Skin of body (tissue), 3 donors: ENCODE measurements at places on chromosomes 16 and 17.
A peak's percentile ranks its signal among the peaks of the same experiment; 100 is the strongest.

- DNase-seq: no peak
These were observed 142.1 kb downstream of the SEC14L1 start for GRCh38 chr17:77282524-77283515.

DNA sequence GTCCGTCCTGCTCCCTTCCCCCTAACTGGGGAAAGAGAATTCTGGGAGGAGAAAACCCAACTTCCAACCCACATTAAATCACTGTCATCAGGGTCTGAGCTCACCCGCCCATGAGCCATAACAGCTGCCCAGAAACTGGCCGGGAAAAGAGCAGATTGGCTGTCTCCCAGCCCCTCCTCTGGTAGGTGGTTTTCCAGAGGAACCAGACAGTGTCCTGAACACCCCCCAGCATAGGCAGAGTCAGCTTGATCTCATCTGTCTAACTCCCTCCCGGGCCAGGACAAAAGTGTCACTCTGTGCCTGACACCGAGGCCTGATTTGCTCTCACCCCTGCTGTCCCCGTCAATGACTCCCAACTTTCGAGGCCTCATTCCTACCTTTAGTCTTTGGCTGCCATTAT, 197.0 kb downstream of the AXIN2 start:
- no peak for DNase-seq

DNA sequence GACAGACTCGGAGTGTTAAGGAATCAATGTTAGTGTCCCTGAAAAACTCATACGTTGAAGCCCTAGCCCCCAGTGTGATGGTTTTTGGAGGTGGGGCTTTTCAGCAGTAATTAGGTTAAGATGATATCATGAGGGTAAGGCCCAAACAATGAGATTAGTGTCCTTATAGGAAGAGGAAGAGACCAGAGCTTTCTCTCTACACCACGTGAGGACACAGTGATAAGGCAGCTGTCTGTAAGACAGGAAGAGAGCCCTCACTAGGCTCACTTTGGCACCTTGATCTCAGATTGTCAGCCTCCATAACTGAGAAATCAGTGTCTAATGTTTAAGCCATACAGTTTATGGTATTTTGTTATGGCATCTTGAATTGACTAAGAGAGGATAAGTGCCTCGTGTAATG, 403.2 kb downstream of the NPIPA7 start:
- no peak for DNase-seq

- DNase-seq: no peak
These were observed 206.2 kb upstream of the MAF start for GRCh38 chr16:79806757-79807156.

GRCh38 chr17:40321961-40322357, 13.0 kb downstream of the RARA start:
- DNase-seq: no peak

DNA sequence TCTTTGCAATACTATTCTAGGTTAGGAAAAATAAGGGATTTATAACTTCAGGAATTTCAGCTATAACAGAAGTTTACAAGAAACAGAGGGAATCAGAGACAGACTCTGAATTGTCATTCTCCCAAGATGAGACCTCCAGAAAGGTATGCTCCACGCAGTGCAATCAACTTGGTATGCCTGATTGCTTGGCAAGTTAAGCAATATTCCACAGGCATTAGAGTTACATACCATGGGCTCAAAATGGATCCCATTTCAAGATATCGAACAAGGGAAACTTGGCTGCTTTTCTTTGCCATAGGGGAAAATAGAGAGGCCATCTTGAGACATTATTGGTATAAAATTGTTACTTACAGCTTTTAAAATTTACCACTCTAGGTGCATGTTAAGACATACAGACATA, 615.6 kb upstream of the SOX9 start:
- no peak for DNase-seq

DNA sequence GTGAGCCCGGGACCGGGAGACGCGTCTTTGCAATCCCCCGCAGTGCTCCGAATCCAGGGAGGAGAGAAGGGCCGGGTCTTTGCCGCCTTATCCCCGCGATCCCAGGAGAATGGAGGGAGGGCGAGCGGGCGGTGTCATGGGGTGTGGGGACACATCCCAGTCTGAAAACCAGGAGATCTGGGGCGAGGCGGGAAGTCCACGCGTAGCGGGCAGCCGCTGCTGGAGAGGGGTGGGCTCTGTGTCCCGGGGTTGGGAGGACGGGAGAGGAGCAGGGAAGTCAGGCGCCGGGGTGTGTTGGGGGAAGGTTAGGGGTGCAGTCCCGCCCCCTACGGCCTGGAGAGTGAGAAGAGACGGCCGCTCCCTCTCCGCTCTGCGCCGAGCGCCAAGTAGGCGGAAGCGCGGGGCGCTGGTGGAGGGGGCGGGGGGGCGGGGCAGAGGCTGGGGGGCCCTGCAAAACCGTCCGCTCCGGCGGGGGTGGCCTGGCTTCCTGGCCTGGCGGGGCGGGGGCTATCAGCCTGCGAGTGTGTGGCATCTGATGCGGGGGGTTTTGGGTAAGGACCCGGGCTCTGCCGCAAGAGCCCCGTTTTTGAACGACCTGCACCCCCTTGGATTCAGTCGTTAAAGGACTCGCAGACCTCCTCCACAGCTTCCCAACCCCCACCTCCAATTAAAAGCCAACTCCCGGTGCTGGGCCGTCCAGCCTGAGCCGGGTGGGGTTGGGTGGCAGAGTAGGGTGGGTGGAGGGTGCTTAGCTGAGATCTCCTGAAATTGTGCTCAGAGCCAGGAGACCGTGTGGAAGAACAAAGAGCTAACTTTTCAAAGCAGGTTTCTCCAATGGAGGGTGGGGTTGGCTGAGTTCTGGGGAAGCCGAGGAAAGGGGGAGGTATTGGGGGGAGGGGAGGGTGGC, 654 bp downstream of the LASP1 start:
- DNase-seq: peak; percentile 40

- no peak for DNase-seq
These were observed at the start of gene SEC14L1 for GRCh38 chr17:77140878-77141767. SEC14L1 (plus strand) TSS chr17:77140969; CDS start chr17:77143597, 2,628 bp downstream.

GRCh38 chr17:50629902-50630301, 4.8 kb upstream of the ABCC3 start:
- DNase-seq: no peak

GRCh38 chr16:27704252-27704651, 154.3 kb downstream of the KATNIP start:
- DNase-seq: no peak

DNA sequence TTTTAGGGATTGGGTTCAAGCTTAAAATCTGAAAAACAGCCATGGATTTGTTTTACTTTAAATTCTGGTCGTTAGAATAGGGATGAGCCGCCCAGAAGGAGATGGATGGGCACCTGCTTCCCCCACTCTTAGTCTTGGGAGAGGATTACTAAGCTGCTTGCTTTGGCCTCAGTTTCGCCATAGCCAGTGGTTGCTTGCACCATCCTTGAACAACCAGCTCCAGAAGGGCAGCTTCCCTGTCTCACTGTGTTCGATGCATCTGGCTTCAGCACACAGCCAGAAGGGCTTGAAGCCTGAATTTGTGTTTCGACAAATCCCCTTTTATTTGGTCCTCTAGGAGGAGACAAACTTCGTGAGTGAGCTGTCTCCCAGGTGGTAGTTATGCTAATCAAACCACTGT, 7.1 kb downstream of the CYB5D2 start:
- no peak for DNase-seq

DNA sequence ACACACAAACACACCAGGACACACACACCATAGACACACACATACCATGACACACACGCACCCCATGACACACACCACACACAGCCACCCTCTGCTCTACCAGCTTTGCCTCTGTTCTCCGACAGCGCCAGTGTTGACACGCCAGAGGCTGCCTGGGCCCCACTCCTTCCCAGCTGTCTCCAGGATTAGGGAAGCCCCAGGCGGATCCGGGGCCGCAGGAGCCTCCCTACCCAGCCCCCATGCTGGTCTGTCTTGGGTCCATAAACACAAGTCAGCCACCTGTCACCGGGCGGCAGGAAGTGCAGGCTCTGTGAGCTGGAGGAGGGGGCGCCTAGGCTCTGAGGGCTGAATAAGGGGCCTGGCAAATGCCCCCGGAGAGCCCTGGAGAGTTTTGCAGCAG, 10.5 kb downstream of the TBC1D16 start:
- no peak for DNase-seq

DNA sequence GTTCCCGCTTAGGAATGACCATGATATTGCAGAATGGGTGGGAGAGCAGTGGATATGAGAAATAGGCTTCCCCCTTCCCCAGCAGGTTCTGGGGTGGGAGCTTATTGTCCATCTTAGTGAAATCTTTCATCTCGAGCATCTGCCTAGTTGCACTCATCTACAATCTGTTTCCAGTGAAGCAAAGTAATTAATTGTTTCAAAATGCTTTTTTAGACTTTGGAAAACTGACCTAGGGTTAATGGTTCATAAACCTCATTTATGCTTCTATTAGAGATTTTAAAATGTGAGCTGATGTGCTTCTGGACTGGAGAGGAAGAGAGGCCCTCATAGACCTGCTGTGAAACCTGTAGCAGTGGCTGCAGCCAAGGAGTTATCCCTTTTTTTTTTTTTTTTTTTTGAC, 247.7 kb upstream of the XYLT1 start:
- no peak for DNase-seq

- DNase-seq: no peak
These were observed 11.0 kb downstream of the SLC6A4 start for GRCh38 chr17:30224419-30224960.

DNA sequence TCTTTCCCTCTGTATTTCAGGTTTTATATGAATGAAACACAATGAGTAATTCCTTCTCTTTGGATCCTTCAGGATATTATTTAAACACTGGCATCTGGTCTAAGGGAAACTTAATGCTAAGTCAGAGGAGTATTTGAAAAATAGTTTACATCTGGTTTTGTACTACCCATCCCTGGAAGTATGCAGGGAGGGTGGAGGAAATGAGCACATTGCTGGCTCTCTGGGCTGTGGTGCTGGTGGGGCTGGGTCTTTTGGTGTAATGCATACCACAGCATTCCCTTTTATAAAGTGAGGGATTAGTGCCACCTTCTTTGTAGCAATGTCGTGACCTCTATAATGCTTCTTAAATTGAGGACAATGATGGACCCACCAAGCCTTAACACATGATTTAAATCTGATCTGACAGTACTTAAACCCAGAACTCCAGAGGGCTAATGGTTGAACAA, 105.5 kb upstream of the AXIN2 start:
- no peak for DNase-seq

DNA sequence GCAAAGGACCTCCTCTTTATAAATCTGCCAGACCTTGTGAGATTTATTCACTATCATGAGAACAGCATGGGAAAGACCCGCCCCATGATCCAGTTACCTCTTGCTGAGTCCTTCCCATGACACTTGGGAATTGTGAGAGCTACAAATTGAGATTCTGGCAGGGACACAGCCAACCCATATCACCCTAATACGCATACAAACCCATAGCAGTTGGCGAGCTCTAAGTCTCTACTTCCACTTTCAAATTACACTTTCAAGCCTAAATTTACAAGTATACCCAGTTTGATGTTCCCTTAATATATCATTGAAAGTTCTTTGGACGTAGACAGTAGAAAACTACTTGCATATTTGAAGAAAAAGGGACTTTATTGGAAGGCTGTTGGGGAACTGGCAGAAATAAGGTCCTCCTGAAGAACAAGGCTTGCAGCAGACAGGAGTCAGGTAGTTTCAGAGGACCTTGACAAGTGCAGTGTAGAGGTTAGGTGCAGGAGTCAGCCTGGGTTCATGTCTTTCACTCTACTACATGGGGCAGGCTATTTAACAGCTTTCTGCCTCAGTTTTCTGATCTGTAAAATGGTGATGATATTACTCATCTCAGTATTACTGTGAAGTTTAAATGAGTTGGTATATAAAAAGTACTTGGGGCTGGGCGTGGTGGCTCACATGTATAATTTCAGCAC, 107.9 kb upstream of the EEF2KMT start:
- DNase-seq: no peak

- no peak for DNase-seq
These were observed 101.2 kb downstream of the TTC19 start for GRCh38 chr17:16100737-16101400.

- no peak for DNase-seq
These were observed 43.4 kb upstream of the GSE1 start for GRCh38 chr16:85569615-85570212.

GRCh38 chr16:11136600-11136999, 119.4 kb downstream of the SOCS1 start:
- DNase-seq: no peak

- no peak for DNase-seq
These were observed at the start of gene HBM for GRCh38 chr16:165539-166374. HBM (plus strand) TSS chr16:165978; CDS start chr16:165998, 20 bp downstream.

GRCh38 chr17:59620518-59621259, 994 bp downstream of the CLTC start:
- DNase-seq: no peak

- DNase-seq: no peak
These were observed 34.5 kb downstream of the PMM2 start for GRCh38 chr16:8831871-8832716.

DNA sequence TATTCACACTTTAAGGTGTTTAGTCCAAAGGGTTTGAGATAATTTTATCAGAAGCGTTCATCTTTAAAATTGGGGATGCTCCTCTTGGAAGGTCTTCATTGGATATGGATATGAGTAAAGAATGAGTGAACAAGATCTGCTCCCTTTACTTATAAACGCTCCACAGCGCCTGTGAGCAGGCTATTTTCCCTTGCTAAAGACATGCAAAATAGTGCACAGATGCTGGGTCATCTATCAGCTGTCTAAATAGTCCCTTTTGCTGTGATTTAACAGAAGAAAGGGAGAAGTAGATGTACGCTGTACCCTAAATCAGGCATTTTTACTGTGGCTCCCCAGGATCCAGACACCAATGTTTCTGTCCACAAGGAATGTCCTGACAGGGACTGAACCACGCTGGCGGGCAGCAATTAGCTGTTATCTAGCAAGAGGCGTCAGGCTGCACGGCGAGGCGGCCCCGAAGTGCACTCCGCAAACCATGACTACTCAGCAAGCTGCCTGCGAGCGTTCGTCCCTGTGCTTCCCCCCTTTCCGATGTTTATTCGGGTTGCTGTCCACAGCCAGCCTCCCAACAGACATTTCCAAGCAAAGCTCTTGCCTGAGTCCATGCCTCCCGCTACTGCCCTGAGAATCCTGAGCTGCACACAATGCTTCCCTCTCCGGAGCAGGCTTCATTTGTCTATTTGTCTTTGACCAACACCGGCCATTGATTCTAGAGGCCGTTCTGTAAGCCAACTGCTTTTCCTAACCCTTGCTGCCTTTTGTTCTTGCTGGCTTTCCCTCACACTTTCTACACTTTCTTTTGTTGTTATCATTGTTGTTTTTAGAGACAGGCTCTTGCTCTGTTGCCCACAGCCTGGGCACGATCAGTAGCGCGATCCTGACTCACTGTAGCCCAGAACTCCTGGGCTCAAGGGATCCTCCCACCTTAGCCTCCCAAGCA, 55.7 kb upstream of the CNEP1R1 start:
- DNase-seq: no peak

GRCh38 chr16:70684146-70685060, 1.4 kb downstream of the MTSS2 start:
- DNase-seq: no peak

DNA sequence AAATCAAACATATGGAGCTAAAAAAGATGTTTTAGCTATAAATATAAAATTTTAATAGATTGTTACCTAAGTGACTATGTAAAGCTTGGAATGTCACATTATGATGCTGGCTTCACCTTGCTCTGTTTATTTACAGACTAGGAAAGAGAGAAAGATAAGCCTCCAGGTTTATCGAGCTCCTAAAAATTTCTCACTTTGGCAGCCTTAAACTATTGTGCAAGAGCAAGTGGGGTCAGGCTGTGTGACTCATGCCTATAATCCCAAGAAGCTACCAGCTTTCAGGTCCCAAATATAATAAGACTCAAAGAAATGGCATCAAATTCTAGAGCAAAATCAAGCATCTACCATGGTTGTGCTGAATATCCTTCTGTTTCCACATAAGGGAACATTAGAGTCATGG, 34.3 kb upstream of the PRSS54 start:
- no peak for DNase-seq
